Activated naive CD8-positive, alpha-beta T cell treated with anti-CD3 and anti-CD28 coated beads for 36 hours (primary cell): ENCODE measurements at places on chromosomes 1 and 21. TPM values are rescaled to one million over a fixed set of nuclear protein-coding genes. Genes with fewer than 3 reads are reported as not detected.

DNA sequence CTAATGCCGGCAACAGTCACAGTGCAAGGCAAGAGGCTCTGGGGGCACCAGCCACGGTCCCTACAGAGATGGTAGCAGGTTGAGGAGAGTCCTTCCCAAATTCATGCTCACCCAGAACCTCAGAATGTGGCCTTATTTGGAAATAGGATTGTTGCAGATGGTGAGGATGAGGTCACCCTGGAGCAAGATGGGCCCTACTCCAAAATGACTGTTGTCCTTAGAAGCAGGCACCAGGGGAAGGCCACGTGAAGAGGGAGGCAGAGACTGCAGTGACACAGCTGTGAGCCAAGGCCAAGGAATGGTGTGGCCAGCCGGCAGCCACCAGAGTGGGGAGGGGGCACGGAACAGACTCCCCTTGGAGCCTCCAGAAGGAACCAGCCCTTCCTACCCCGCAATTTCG, 70.8 kb upstream of the CLDN14 start:
- DNase-seq, result no peak

DNA sequence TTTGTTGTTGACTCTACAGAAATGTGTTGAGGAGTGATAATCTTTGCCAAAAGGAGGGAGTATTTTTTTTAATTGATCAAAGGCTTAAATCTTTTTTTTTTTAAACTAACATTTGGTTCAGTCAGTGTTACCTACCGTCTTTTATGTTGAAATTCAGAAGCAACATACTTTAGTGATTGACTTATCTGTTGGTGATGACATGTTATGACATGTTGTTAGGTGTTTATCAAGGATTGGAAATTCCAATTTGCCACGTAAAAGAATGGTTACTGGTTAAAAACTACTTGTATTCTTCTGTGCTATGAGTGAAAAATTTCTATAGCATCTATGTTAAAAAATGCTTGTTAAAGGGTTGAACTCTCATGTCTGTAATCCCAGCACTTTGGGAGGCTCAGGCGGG, 61.2 kb downstream of the DNM3 start:
- DNase-seq, result no peak

- DNase-seq, result no peak
Observed at GRCh38 chr1:221084681-221085080, 205.4 kb downstream of the HLX start.

DNA sequence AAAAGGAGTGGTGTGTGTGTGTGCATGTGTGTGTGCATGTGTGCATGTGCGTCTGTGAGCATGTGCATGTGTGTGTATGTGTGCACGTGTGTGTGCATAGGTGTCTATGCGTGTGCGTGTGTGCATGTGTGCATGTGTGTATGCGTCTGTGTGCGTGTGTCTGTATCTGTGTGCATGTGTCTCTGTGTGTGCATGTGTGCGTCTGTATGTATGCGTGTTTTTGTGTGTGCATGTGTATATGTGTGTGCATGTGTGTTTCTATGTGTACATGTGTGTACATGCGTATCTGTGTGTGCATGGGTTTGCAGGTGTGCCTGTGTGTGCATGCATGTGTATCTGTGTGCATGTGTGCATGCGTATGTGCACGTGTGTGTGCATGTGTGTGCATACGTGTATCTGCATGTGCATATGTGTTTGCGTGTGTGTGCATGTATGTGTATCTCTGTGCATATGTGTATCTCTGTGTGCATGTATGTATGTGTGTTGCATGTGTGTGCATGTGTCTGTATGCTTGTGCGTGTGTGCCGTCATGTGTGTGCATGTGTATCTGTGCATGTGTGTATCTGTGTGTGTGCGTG, 77.9 kb downstream of the TCP10L start:
- no peak for DNase-seq

Gene CD5L
- total RNA-seq, result not detected

DNA sequence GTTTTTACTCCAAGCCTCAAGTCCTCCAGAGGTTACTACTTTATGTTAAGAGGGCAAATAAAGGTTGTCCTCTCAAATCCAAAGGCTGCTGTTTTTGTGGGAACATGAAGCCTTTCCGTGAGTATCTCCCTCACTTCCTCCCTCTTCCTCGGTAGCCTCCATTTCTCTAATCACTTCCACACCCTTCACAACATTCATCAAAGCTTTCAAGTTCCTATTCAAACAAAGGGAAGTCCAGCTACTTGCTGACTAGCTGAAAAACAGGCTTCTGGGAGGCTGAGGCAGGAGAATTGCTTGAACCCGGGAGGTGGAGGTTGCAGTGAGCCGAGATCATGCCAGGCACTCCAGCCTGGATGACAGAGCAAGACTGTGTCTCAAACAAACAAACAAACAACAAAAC, 6.6 kb upstream of the CD48 start:
- DNase-seq, result no peak

Gene F13B
- total RNA-seq, result not detected
